Activated CD4-positive, CD25-positive, alpha-beta regulatory T cell (primary cell): ENCODE measurements at places on chromosomes 5 and 9.

DNA sequence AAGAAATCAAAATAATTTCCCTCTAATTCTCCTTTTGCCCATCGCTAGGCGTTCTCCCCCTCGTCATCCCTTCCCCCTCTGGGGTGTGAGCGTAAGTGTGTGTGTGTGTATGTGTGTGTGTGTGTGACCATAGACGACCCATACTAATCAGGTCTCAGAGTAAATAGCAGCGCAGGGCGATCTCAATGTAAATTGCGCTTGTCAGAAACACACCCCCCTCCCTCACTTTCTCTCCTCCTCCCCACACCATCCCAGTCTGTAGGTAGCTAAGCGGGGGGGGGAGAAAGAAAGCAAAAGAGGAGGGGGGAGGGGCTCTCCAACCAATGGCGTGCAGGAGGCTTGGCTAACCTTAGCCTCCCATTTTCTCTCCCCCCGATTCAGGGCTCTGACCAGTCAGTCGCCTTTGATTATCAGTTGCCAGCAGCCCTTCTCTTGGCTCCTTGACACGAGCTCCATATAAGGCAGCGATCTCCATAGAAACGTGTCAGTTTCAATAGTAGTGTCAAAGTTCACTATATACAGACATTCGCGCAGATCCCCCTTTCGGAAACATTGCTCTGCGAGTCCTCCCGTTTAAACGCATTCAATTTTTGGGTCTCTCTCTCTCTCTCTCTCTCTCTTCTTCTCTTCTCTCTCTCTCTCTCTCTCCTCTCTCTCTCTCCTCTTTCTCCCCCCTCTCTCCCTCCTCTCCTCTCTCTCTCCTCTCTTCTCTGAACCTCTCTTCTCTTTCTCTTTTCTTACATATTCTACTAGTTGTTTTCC is at the start of gene NR2F1:
NR2F1 (plus strand) TSS at position 546 of the 762 bp plus-strand sequence. CDS start 1,802 bp downstream, outside the sequence.
- DNase-seq, result no peak

- DNase-seq, result no peak
Observed at GRCh38 chr5:116032094-116032517, at the start of gene ARL14EPL. Gene ARL14EPL, plus strand, starts transcription at chr5:116032472. Its CDS starts 18,994 bp downstream, at chr5:116051466.

DNA sequence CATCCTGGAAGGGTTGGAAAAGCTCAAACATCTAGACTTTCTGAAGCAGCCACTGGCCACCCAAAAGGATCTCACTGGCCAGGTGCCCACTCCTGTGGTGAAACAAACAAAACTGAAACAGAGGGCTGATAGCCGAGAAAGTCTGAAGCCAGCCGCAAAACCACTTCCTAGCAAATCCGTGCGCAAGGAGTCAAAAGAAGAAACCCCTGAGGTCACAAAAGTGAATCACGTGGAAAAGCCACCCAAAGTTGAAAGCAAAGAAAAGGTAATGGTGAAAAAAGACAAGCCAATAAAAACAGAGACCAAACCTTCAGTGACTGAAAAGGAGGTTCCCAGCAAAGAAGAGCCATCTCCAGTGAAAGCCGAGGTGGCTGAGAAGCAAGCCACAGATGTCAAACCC is 87.6 kb downstream of the MAP1B start:
- DNase-seq, result no peak

DNA sequence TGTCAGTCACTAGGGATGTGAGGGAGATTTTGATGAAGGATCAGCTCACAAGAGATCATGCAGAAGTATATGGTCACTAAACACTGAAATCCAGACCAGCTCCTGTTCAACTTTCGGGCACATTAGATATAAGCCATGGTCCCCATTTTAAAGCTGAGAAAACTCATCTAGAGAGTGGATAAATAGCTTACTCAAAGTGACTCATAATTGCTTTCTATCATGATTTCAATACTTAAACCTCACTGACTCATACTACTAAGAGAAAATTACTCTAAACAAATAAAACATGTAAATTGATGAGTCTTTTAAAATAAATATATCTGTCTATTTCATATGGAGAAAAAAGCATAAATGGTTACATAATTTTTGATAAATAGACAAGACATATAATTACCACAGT is 567.7 kb downstream of the TLR4 start:
- DNase-seq, result no peak

GRCh38 chr5:111682121-111682520 is 74.9 kb downstream of the NREP start:
- DNase-seq, result no peak

DNA sequence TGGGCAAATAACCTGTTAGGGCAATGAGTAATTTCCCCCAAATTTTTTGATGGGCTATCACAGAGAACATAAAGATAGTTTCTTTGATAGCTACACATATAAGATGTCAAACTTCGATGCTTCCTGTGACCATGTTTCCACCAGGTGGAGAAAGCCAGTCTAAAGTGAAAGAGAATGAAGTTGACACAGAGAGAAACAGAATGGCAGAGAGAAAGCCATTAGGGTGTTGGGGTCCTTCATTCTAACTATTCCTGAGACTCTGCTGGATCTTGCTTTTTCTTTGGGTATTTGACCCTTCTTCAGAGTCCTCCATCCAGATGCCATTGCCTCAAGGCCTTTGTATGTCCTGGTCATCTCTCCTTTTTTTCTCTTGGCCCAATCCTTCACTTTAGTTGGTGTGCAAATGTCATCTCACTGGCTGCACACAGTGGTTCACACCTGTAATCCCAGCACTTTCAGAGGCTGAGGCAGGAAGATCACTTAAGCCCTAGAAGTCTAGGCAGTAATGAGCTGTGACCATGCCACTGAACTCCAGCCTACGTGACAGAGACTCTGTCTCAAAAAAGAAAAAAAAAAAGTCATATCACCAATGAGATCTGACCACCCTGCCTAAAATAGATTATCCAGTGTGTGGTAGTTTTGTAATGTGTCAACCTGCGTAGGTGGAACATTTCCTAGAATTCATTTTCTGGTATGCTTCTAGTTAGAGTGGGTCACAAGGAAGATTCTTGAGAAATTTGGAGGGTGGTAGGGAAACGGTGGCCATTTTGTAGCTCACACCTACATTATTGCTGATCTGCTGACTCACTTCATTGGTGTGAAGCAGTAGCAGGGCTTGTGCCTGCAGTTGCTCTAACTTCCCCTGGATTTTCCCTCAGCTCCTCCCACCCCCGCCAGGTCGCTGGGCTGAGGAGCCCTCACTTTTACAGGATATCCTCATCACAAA is 20.8 kb upstream of the KIF2A start:
- no peak for DNase-seq

DNA sequence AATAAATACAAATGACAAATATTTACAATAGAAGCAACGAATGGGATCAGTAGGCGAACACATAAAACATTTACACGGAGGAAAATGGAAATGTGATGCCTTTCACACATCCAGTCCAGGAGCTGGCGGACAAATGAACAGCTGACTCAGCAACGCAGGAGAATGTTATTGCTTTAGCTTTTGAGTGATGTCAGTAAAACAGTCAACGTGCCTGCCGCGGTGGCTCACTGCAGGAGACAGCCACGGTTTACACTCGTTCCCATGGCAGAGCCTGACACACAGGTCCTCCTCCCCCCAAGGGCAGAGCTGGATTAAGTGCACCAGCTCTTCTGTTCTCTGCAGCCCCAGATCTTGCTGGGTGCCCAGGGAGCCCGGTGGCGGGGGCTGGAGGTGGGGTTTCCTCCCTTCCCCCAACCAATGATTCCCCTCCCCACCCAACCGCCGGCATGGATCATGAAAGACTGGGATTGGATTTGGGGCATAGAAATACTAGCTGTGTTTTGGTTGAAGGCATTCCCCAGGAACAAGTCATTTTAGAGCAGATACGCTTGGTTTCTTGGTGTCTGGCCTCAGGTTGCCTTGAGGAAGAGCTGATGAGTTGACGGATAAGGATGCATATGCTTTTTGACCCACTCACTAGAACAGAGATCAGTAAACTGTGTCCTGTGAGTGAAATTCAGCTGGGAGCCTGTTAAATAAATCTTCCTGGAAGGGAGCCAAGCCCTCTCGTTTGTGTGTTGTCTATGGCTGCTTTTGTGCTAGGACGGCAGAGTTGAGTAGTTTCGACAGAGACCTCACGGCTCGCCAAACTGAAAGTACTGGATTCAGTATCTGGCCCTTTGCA is 12.5 kb downstream of the STC2 start:
- DNase-seq, result no peak

DNA sequence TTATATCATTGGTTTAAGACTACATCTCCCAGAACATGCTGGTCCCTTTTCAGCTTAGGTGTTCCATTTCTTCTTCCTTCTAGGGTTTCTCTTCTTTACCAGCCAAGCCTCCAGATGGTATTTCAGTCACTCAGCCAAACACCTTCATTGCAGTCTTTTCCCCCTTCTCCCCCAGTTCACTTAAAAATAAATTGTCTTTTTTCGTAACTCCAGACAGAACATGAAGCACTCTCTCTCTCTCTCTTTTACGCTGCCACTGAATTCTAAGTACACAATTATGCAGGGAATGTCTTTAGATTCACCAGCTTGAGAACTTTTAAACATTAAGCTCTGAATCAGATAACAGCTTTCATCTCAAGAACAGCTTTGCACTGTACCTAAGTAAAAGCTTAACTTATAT is 419.7 kb upstream of the BRINP1 start:
- DNase-seq, result no peak

GRCh38 chr9:129253803-129254381 is 75.8 kb upstream of the IER5L start:
- DNase-seq, result no peak

DNA sequence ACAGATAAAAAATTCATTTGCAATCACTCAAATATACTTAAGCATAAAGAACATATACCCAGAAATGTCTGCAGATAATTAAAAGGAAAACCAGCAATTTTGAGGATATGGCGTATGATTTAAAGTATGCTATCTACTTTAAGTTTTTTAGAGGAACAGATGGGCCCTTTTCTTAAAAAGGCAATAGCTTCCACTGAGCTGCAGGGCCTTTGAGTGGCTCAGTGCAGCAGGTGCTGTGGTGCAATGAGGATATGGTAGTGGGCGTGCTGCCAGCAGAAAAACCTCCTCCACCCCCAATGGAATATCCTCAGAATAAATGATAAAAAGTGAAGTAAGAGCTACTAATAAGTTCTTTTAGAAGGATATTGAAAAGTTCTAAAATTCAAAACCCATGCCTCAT is 814.5 kb downstream of the MTRR start:
- no peak for DNase-seq

DNA sequence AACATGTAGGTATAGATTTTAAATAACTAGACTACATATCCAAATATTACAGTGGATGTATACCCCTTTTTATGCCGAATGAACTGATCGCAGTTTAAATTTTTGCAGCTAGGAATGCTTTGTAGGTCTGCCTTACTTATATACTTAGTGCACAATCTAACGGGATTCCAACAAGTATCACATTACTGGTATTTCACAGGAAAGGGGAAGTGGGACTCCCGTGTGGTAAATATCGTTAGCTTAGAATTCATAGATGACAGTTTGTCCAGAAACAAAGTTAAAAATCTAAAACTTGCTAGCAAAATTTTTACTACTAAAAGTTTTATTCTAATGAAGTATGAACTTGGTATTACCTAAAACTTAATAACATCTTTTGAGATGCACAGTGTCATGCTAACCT is 193.5 kb upstream of the TLX3 start:
- no peak for DNase-seq

- DNase-seq, result no peak
Observed at GRCh38 chr5:24347158-24347557, 297.6 kb downstream of the CDH10 start.

- no peak for DNase-seq
Observed at GRCh38 chr5:39569857-39570256, 145.1 kb upstream of the DAB2 start.

DNA sequence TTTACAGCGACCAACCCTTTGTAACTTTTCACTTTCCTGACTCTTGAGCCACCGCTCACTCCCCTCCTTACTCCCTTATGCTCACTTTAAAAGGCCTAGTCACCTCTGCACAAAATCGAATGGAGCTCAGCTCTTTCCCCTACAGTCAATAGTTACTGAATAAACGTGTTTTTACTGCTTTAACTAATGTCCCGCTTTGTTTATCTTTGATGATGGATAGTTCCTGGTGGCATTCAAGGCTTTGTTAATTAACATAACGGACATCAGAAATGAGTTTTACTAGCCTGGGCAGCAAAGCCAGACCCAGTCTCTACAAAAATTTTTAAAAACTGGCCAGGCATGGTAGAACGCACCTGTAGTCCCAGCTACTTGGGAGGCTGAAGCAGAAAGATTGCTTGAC is 5.0 kb downstream of the SERINC5 start:
- DNase-seq, result no peak

- DNase-seq, result no peak
Observed at GRCh38 chr5:41921874-41922273, 3.2 kb upstream of the FBXO4 start.

DNA sequence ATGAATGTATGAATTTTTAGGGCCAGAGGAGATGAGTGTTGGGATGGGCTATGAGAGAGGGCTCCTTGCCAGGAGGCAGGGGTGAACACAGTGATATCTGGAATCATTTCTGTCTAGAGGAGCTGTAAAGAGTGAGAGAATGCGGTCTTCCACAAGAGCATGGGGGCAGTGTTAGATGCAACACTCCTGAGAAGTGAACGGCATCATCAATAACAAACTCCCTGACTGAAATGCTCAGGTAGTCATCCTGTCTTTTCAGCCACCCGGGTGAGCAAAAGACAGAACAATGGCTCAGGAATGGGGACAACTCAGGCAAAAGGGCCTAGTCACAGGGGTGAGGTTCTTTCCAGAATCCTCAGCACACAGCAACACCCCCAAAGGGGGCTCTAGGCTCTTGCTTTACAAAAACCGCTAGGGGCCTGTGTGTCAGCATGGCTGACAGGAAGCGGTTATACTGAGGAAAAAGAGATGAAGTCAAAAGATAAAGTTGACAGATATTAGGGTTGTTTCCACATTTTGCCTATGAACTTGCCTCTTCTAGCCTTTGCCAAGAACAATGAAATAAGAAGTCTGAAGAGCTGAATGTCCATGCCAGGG is 104.6 kb upstream of the LRRTM2 start:
- DNase-seq, result no peak

DNA sequence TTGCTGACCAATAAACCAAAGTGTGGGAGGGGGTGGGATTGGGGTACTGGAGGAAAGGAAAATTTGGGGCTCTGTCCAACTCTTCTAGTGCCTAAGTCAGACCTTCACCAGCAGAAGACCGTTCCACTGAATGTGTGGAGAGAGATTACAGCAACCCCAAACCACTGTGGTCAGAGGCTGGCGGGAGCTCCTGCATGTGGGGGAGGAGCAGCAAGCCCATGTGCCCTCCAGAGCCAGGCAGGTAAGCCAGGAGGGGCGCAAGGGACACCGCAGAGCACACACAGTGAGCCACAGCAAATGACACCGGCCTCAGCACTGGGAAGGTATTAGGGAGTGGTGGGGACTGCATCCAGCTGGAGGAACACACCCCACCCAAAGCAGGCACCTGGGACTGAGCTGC is 62.9 kb downstream of the SMIM23 start:
- no peak for DNase-seq

- DNase-seq, result no peak
Observed at GRCh38 chr9:128728298-128728697, 4.4 kb upstream of the ZDHHC12 start.

GRCh38 chr5:15722305-15722704 is 222.3 kb downstream of the FBXL7 start:
- DNase-seq, result no peak

- no peak for DNase-seq
Observed at GRCh38 chr9:76395381-76395780, 1.2 kb upstream of the RFK start.

GRCh38 chr9:109323771-109324170 is 2.9 kb upstream of the EPB41L4B start:
- DNase-seq, result no peak
